MG63 (cell line): ENCODE measurements at places on chromosomes 2 and 18.

DNA sequence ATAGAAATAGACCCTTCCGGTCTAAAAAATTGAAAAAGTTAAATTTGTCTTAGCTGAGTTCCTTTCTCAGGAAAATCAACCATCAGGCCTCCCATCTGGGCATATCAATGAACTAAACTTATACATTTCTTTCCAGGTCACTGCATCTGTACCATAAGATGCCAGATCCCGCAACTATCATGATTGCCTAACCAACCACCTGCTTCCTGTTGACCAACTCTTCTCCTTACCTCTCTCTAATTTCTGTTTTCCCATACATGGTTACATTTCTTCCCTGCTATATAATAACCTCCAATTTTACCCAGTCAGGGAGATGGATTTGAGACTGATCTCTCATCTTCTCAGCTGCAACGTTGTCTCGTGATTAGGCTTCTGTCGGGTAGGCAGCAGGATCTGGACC lies 228.7 kb downstream of the FSIP2 start:
- no peak for DNase-seq

GRCh38 chr2:112031473-112032223 lies 23.4 kb upstream of the TMEM87B start:
- DNase-seq = peak; percentile 47

- no peak for DNase-seq
Measured at GRCh38 chr2:159266554-159266953, 19.9 kb downstream of the WDSUB1 start.

DNA sequence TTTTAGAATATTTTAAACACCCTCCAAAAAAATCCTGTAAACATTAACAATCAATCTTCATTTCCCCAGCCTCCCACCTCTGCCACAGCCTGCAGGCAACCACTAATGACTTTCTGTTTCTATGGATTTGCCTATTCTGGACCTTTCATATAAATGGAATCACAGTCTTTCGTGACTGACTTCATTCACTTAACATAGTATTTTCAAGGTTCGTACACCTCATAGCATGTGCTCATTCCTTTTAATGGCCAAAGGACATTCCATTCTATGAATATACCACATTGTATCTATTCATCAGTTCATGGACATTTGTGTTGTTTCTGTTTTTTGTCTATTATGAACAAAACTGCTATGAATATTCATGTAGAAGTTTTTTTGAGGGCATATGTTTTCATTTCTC lies 48.5 kb downstream of the NAT8 start:
- DNase-seq = no peak

DNA sequence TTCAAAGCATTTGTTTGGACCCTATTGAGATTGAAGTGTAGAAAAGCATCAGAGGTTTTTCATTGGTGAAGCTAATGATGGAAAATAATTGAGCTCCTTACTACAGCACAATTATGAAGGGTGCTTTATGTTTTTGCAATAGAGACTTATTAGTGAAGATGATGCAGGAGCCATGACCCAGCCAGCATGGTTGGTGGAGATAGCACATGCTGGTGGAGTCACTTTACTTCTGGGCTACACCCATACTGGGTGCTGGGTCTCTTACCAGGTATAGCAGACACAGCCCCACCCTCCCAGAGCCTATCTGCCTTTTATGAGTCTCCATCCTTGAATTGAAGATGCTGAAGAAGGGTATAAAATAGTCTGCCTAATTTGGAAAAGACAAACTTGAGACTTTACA lies 3.6 kb downstream of the ACP1 start:
- no peak for DNase-seq

GRCh38 chr2:40554665-40555294 lies 102.9 kb upstream of the SLC8A1 start:
- DNase-seq = peak; percentile 23

DNA sequence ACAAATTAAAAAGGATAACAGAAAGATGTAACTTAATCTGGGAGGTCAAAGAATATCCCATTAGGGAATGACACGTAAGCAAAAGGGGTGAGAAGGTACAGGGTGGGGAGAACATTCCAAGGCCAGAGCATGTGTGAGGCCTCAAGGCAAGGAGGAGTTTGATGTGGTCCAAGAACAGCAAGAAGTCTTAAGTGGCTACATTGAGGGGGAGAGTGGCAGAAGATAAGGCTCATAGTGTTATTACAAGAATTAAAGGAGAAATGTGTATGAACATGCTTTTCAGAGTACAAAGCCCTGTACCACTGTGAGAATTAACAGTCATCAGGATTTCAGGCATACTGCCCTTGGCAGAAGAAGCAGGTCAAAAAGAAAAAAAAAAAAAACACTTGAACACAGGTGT lies 174.4 kb upstream of the ERBB4 start:
- DNase-seq = peak; percentile 49
